ENCODE measurements at places on chromosomes 11 and 22. TPM values are rescaled to one million over a fixed set of nuclear protein-coding genes. Genes with fewer than 3 reads are reported as not detected.
A peak's percentile ranks its signal among the peaks of the same experiment; 100 is the strongest.

DNA sequence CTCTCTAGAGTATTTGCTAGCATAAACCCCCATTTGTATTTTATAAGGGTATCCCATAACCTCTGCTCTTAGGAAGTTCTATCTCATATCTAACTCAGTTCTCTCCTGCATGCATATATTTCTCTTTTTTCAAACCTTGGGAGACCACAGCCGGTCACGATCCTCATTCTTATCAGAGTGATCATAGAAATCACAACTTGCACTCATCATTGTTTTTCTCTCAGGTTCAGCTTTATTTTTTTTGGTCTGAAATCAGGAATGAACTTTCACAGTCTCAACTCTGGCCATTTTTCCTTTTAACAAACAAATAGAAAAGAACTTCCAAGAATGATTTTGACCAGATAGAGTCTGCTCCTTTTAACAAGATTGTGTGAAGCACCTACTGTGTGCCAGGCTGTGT lies 98.6 kb upstream of the BLID start:
- no peaks in the 10 kb centered on the region for H3K27me3 ChIP-seq
- H3K4me1 ChIP-seq = peaks cover 18% of the 10 kb centered on the region
- DNase-seq = no peak
- H3K4me3 ChIP-seq = no peak overlapping the region
- H3K27ac ChIP-seq = no peak overlapping the region

DNA sequence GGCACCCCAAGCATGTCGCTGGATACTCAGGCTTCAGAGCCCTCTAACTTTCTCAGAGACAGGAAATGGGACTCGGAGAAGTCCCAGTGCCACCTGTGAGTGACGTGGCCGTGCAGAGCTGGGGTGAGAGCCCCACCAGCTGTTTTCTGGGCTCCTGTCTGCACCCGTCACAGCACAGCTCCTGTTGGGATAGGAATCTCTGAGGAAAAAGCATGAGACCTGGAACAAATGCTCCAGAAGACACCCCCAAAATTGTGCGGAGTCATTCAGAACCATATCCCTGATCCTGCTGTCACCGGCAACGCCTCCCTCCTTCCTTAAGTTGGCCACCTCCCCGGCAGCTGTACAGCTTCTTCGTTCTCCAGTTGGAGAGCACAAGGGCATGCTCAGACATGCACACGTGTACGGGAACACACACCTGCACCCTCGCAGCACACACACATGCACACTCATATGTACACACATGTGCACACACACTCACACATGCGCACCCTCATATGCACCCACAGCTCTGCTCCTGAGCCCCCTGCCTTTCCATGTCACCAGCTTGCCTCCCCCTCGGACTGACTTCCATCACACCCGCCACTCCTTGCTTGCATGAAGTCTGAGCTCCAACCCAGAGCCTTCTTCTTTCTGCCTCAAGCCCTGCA lies 1430.0 kb downstream of the BRD1 start:
- no peaks in the 10 kb centered on the region for H3K27me3 ChIP-seq
- no peak for DNase-seq
- no peaks in the 10 kb centered on the region for H3K4me1 ChIP-seq

DNA sequence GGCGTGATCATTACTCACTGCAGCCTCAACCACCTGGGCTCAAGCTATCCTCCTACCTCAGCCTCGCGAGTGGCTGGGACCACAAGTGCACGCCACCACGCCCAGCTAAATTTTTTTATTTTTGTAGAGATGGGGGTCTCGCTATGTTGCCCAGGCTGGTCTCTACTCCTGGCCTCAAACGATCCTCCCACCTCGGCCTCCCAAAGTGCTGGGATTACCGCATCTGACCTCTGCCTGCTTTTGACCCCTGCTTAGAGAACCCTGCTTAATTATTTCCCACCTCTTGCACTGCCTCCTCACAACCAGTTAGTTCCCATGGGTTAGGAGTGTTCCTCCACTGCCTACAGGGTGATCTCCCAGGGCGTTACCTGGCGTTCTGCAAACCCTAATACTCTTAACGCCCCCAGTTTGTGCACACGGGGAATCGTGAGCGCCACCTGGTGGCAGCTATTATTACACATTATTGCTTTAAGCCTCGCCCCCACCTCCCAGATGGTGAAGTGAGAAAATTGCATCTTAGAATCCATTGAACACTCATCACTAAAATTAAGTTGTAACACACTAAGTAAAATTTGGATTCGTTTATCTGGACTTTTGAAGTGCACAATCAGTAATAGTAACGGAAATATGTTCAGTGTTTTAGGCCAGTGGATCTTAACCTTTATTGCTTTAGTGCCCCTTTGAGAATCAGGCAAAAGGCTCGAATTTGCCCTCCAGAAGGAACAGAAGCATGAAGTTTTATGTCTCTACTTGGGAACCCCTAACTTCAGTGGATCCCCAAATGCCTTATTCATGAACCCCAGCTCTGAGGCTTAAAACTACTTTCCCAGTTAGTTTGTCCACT lies 61.4 kb upstream of the ASPHD2 start:
- H3K36me3 ChIP-seq = no peaks in the 10 kb centered on the region
- no peaks in the 10 kb centered on the region for H3K4me1 ChIP-seq
- H3K27me3 ChIP-seq = no peaks in the 10 kb centered on the region
- H3K4me3 ChIP-seq = no peak overlapping the region
- H3K27ac ChIP-seq = no peak overlapping the region
- DNase-seq = peak; percentile 35

DNA sequence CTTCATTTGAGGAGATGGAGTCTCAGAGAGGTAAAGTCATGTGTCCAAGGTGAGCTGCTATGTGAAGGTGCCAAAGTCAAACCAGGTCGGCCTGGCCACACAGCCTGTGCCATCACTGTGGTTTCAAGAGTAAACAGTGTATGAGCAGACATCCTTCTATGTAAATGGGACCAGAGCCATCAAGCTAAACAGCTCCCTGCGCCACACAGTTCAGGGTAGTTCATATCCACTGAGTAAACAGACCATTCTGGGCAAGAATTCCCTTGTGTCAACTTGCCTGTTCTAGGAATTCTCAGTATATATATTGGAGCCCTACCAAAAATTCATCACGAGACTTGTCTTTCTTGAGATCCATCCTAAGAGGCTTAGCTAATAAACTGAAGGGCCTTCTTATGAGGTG lies 77.5 kb downstream of the AMOTL1 start:
- H3K4me3 ChIP-seq = no peak overlapping the region
- H3K4me1 ChIP-seq = peaks cover 6% of the 10 kb centered on the region
- H3K36me3 ChIP-seq = no peaks in the 10 kb centered on the region
- no peaks in the 10 kb centered on the region for H3K27me3 ChIP-seq
- H3K27ac ChIP-seq = no peak overlapping the region
- DNase-seq = no peak

DNA sequence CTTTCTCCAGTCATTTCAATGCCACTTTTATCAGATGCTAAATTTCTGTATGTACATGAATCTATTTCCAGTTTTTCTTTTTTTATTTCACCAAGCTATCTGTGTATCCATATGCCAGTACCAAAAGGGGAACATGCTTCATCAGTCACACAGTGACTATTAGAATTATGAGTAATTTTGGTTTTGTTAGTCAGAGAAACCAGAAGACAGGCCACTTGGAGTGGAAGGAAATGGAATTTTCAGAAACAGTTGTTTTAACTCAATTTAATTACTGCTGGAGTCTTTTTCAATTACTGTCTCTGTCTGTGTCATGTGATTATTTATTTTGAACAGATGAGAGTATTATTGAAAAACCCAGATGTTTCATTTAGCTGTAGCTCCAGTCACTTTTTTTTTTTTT lies 84.6 kb upstream of the ANO3 start:
- H3K4me3 ChIP-seq = no peak overlapping the region
- peak; percentile 29 for DNase-seq
- no peaks in the 10 kb centered on the region for H3K27me3 ChIP-seq
- no peaks in the 10 kb centered on the region for H3K4me1 ChIP-seq

DNA sequence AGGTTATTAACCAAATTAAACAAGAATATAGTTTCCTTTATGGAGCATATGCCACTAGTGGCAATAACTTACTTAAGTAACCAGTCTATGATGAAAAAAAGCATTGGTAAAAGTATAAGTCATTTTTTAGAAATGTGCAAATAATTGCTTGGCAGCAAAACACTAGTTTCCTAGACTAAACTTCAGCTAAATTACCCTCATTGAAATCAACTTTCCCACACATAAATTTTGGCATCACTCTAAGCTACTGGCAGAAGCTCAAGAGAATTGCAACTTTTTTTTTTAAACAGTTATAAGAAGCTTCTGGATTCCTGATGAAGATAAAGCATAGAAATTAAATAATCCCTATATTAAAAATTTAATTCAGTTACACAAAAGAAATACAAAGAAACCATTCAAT lies 12.5 kb downstream of the CCDC34 start:
- peaks cover 9% of the 10 kb centered on the region for H3K4me1 ChIP-seq
- H3K4me3 ChIP-seq = no peak overlapping the region
- peaks cover 3% of the 10 kb centered on the region for H3K36me3 ChIP-seq
- DNase-seq = peak; percentile 88

DNA sequence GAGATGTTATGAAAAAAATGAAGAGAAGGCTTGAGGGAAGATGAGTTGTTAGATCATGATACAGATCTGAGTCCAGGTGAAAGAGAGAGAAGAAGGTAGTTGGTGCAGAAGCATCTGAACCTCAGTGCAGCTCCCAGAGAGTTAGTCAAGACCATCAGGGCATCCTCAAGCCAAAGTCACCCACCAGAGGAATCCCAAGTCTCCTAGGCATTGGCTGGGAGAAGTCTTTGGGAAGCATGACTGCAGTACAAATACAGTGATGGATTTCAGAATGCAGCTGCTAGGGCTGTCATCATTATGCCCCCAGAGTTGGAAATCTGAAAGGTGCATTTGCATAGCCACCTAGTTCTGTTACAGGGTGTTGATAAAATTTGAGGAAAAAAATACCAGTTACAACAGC lies 59.7 kb upstream of the GALNT18 start:
- no peaks in the 10 kb centered on the region for H3K27me3 ChIP-seq
- H3K36me3 ChIP-seq = no peaks in the 10 kb centered on the region
- DNase-seq = no peak

The TLCD5 gene
- polyA plus RNA-seq = 2.0 TPM

The KDM4E gene
- polyA plus RNA-seq = not detected
